ENCODE measurements at places on chromosomes 6 and 20.

DNA sequence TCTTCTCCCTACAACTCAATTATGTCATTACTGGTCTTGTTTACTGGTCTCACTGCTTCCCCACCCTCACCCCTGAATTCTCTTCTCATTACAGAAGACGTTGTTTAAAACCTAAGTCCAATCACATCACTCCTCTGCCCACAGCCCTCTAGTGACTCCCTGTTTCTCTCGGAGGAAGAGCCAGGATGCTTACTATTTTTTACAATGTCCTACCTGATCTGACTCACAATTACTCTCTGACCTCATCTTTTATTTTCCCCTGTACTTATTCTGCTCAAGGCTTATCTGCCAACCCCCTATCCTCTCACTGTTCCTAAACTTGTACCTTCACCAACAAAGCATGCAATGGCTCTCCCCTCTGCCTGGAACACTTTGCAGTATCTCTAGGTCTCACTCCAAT is 400.4 kb upstream of the PTCHD4 start:
- no peak for DNase-seq

GRCh38 chr6:22073516-22074198 is 223.2 kb downstream of the PRL start:
- no peak for DNase-seq

DNA sequence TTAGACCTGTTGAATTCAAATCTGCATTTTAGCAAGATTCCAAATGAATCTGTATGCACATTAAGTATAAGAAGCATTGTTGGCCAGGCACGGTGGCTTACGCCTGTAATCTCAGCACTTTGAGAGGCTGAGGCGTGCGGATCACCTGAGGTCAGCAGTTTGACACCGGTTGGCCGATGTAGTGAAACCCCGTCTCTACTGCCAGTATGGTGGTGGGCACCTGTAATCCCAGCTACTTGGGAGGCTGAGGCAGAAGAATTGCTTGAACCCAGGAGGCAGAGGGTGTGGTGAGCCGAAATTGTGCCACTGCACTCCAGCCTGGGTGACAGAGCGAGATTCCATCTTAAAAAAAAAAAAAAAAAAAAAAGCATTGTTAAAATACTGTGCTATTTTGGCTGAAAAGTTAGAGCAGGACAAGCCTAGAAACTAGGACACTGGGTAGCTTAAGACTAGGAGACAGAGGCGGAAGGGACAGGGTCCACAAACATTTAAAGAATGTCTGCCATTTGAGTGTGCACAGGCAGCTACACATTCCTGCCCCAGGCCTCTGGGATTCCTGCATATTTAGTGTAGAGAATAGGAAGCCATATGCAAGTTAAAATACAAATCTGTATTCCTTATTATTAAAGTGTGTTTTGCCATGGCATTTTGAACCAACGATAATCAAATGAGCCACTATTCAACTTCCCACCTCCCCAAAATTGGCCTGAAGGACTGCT is 45.1 kb upstream of the EEF1A1 start:
- DNase-seq: no peak

- no peak for DNase-seq
Observed at GRCh38 chr6:45314146-45314545, 14.0 kb upstream of the RUNX2 start.

GRCh38 chr6:3341467-3341866 is 82.7 kb downstream of the PSMG4 start:
- no peak for DNase-seq

DNA sequence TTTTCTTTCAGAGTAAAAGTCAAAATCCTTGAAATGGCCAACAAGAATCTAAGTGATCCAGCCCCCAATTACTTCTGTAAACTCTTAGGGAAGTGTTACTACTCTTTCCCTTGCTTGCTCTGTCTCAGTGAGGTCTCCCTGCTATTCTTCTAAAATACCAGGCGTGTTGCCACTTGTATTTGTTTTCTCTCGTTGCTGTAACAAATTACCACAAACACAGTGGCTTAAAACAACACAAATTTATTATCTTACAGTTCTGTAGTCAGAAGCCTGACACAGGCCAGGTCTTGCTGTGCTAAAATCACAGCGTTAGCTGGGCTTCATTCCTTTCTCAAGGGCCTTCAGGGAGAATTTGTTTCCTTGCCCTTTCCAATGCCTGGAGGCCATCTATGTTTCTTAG is 59.9 kb downstream of the HECA start:
- no peak for DNase-seq

DNA sequence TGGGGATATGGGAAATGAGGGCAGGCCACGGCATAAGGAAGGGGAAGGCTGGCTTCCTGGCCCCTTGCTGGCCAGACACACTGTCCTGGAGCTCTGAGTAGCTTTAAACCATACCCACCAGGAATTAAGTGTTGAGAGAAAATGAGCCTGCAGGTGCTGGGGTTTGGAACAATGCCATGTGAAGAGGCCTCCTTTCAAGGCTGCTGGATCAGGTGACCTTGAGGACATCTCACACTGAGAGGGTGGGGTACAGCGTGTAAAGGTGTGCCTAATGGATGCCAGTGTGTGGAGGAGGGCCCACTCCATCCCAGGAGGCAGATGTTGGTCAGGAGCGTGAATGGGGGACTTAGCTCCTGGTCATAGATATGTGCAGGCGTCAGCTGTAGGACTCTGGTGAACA is 74.8 kb upstream of the MLN start:
- no peak for DNase-seq

- DNase-seq: no peak
Observed at GRCh38 chr20:57467742-57468141, 57.2 kb downstream of the CTCFL start.

Data from NCI-H2107 (cell line).